Naive thymus-derived CD4-positive, alpha-beta T cell (primary cell): ENCODE measurements at places on chromosomes 2 and 18.

- DNase-seq, result no peak
These were observed 8.7 kb upstream of the TXNDC2 start for GRCh38 chr18:9876867-9877654.

DNA sequence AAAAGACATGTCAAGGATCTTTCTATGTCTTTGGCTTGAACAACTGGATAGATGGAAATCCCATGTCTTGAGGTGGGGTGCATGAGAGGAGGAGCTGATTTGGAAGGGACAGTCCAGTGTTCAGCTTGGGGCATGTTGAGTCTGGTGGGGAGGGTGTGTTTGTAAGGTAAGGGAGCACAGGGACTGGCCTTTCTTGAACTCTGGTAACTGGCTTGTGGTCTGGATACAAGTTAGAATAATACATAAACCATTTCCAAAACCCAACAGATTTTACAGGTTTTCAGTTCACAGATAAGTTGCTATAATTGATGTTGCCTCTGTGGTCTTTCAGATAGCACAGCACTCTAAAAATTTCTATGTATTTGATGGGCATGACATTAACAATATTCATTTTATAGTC, 24.2 kb downstream of the RHBDD1 start:
- no peak for DNase-seq

DNA sequence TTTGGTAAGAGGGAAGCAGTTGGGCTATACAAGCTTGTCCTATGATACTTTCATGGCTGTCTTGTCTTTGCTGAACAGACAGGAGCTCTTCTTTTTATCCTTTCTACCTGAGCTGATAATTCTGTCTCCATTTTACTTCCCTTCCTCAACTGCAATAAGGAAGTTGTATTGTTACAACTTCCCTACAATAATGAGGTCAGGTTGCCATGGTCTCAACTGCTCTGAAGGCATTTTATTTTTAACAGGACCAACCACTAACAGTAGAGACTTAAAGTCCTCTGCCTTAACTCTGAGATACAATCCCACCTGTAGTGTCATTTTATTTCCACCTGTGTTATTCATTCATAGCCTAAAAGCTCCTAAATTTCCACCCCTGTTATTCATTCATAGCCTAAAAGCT, 118.6 kb upstream of the PGAP1 start:
- no peak for DNase-seq

- peak; percentile 33 for DNase-seq
These were observed 3.1 kb upstream of the MATN3 start for GRCh38 chr2:20015482-20016083.

- peak; percentile 22 for DNase-seq
These were observed 961 bp upstream of the SLC40A1 start for GRCh38 chr2:189581354-189582139.

DNA sequence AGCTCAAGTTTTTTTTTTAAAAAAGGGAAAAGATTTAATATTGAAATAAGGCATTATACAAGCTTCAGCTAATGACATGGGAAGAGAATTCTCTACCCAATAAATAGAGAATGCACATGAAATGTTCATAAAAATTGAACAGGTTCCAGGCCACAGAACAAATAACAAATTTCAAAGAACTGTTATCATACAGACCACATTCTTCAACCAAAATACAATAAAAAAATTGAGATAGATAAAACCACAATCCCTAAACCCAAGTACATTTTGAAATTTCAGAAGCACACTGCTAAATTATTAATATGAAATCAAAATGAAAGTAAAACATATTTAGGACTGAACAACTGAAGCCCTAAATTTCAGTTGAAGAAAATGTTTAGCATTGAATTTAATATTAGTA, 89.6 kb downstream of the BCL2 start:
- no peak for DNase-seq

DNA sequence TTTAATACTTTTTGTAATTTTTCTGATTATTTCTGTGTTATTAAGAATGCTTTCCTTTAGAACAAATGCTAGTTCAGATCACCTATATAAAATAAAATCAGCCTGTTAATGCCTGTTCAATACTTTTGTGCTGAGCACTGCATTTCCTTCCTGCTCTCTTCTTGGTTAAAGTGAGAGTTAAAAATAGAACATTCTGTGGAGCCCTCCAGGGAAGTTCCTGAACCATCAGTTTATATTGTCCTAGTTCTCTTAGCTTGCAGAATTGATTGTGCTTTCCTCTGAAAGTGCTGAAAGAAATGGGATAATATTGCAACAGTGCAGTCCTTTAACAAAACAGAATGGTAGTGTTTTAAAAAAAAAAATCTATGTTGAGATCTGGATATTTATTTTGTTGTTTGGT, 74.6 kb upstream of the UBXN4 start:
- DNase-seq, result no peak

GRCh38 chr2:231191896-231192872, 6.2 kb upstream of the ARMC9 start:
- DNase-seq, result no peak
